Pons (tissue), 1 donor: ENCODE measurements at places on chromosomes 11 and 22.

- DNase-seq: no peak
Observed at GRCh38 chr11:76131671-76132631, 74.4 kb downstream of the WNT11 start.

GRCh38 chr11:47499614-47500013 lies 50.7 kb upstream of the RAPSN start:
- peak; percentile 35 for DNase-seq

DNA sequence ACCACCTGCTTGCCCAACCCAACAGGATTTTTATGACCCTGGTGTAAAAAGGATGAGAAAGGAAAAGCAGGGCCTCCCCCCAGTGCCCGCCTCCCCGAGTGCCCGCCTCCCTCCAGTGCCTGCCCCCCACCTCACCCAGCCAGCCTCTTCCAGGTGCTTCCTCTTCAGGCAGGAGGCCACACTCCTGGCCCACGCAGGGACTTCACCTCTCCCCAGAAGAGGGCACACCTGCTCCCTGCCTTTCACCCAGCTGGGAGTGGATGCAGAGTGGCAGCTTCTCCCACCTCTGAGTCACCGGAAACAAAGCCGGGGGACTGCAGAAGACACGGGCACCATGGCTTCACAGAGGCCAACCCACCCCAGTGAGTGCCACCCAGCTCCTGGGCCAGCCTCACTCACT lies 16.1 kb downstream of the CPT1A start:
- no peak for DNase-seq

- DNase-seq: no peak
Observed at GRCh38 chr11:19084661-19085315, 24.3 kb upstream of the MRGPRX2 start.

- peak; percentile 30 for DNase-seq
Observed at GRCh38 chr11:118530180-118530682, 761 bp upstream of the TMEM25 start.

- no peak for DNase-seq
Observed at GRCh38 chr22:48004038-48004437, 1241.6 kb downstream of the TBC1D22A start.

DNA sequence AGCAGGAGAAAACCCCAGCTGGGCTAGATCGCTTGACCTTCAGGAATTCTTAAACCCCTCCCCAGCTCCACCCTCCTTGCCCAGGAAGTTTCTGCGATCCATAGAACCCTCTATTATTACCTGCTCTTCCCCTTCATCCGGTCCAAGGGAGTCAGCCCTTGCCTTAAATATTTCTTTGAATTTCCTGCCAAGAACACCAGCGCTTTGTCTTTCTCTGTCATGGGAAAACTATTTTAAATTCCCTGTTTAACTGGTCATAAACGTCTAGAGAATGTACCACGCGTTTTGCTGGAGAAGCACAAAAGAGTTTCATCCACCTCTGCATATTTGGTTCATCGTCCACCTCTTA lies 496 bp upstream of the TRAF6 start:
- DNase-seq: no peak

- DNase-seq: no peak
Observed at GRCh38 chr11:112320668-112321067, 60.0 kb upstream of the PLET1 start.

- DNase-seq: peak; percentile 79
Observed at GRCh38 chr11:111982019-111982464, 43.2 kb upstream of the DLAT start.

DNA sequence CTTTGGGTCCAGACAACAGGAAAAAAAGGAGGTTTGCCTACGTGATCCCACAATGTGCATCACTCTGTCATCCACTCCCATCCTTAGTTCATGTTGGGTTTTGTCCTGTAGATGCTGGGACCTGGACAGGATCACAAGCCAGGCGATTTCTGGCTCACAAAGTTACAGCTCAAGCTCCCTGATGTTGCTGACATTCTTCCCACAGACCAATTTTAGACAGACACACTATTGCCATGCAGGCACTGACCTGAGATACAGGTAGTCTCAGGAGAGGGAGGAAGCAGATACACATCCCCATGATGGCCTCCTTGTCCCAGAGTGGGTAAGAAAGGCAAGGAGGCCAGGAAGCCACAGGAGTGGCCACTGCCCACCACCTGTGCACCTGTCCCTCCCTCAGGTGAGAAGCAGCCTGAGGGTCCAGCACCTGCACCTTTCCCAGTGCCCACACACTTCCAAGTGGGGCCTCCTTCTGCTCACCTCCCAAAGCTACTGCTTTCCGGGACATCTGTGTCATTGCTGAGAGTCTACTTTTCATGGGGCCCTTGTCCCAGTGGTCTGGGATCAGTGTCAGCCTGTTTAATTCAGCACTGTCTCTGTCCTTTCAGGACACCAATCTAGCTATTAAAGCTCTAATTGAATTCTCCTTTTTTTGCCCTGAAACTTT lies 52.0 kb upstream of the TOP3B start:
- no peak for DNase-seq

- DNase-seq: peak; percentile 86
Observed at GRCh38 chr11:17384002-17384511, 4.4 kb downstream of the KCNJ11 start.

GRCh38 chr11:67499808-67500483 lies 5.2 kb downstream of the PITPNM1 start:
- no peak for DNase-seq

GRCh38 chr11:85652786-85653447 lies 5.2 kb downstream of the TMEM126A start:
- DNase-seq: no peak

DNA sequence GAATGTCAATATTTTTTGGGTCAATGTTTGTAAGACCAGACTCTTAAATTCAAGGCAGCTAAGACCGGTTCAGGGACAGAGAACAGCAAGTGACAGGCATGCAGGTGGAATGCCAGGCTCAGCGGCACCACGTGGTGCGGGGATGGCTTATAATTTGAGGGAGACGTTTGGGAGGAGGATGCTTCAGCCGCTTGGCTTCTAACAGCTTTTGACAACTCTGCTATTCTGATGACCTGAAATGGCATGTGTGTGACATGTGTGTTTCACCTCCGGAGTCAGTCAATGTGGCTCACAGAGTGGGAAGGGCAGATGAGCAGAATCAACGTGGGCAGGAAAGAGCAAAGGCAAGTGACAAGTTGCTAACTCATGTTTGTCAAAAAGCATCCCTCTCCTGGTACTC lies 228.3 kb downstream of the KIRREL3 start:
- DNase-seq: no peak

GRCh38 chr11:61082062-61082870 lies 20.0 kb upstream of the CD5 start:
- no peak for DNase-seq

DNA sequence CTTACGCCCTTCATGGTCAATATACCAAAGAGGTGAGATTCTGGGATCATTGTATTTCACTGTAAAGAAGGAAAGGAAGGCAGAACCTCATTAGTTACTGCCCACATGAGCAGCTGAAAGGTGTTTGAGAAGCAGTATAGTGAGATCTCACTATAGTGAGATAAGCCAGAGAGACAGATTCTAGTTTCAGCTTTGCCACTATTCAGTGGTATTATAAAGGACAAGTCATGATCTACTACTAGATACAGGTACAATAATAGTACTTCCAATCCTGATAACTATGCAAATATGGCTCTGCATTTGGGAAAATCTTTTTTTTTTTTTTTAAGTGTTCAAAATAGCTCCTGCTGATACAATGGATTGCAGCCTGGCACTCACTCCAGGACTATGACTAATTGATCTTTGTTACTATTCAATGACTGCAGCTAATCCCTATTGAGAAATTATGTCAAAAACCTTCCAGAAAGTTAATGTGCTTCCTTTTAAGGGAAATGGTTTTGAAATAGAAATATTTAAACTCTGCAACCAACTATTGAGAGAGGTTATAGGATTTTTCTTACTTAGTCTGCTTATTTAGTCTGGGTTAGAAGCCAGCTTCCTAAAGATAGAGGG lies 8.3 kb upstream of the DLAT start:
- DNase-seq: no peak

DNA sequence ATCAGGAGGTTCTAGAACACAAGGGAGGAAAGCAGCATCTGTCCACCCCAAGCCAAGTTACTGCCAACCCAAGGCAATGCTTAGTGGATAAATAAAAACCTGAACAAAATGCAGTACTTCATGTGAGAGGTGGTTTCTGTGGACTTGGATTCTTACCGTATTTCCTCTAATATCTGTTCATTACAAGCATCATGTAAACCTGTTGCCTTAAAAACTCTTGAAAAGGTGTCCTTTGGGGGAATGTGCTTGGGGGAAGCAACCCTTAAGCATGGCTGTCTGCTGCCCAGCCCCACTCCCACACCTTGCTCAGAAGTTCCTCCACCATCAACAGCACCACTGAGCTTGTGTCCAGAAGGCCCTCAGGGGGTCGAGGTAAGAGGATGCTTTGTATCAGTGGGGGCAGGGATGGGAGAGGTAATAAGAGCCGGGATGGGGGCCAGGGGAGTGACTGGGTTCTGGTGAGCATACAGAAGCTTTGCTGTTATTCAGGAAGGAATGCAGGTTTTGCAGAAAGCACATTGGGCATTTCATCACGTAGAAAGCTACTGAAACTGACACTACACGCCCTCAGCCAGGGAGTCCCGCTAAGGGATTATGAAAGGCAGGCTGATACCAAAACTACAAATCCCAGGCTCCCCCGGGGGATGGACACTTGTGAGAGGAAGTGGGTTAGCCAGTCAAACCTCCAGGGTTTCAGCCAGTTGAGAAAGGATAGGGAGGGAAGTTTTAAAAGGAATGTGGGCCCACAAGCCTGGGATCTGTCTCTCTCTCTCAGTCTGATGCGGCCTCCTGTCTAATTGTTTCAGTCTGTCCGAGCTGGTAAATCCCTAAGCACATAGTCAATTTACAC lies 52.0 kb downstream of the KCNJ1 start:
- no peak for DNase-seq

- no peak for DNase-seq
Observed at GRCh38 chr22:41995211-41995610, 3.4 kb upstream of the WBP2NL start.

GRCh38 chr11:103541186-103541795 lies 432.1 kb downstream of the DYNC2H1 start:
- DNase-seq: no peak

DNA sequence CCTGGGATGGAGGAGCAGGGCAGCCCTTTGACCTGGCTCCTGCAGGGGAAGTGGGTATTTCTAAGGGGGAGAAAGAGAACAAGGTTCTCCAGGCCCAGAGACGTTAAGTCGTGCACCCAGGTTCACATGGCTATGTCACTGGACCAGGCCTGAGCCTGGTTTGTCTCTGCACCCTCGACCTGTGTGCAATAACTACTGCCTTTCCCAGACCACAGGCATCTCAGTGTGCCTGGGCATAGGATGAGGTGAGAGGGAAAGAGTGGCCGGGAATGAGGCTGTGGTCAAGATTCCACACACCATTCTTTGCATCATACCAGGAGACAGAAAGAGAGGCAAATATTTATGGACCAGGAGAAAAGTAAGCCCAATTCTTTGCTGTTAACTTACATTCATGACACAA lies 66.8 kb downstream of the PRR5L start:
- DNase-seq: no peak

DNA sequence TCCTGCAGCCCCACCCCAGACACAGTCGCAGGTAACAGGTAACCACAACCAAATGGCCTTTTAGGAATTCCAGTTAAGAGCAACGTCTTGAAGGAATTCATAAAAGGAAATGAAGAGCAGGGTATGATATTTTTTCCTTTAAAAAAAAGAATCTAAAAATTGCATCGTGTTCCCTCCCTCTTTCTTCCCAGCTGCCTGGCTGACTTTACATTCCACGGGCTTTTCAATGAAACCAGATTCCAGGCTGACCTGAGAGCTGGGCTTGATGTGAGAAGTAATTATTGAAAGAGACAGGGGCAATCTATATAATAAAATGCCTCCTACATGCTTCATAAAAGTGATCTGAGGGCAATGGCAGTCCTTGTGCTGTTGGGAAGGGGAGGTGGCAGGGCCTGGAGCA lies 57.3 kb upstream of the EIF3D start:
- DNase-seq: no peak

DNA sequence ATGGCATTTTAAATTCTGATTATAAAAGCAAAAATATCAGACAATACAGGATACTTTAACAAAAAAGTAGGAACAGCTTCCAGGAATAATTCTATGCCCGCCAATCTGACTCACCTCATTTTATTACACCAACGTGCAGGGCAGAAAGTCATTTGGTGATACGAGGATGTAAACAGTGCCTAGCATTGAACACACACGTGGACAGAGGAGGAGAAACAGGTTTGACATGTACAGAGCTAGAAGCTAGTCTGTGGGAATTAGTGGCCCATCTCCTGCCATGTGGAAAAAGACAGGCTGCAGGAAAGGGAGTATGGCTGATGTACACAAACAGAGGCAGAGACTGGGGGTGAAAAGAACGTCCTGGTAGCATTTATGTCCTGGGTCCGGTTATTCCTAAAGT lies 9.0 kb upstream of the SPINDOC start:
- DNase-seq: no peak

GRCh38 chr11:73070653-73071052 lies 71.5 kb downstream of the FCHSD2 start:
- no peak for DNase-seq
